ENCODE measurements at places on chromosomes 2 and 18. TPM values are rescaled to one million over a fixed set of nuclear protein-coding genes. Genes with fewer than 3 reads are reported as not detected.

CNDP1 gene
- not detected for polyA plus RNA-seq

NEB gene
- polyA plus RNA-seq: not detected

GRCh38 chr2:156437272-156437930 is 1.2 kb downstream of the GPD2 start:
- peak; percentile 43 for DNase-seq

- no peak for DNase-seq
These were observed 82.1 kb upstream of the REV1 start for GRCh38 chr2:99571954-99572353.
